ENCODE measurements at places on chromosomes 1 and 21. TPM values are rescaled to one million over a fixed set of nuclear protein-coding genes. Genes with fewer than 3 reads are reported as not detected.

DNA sequence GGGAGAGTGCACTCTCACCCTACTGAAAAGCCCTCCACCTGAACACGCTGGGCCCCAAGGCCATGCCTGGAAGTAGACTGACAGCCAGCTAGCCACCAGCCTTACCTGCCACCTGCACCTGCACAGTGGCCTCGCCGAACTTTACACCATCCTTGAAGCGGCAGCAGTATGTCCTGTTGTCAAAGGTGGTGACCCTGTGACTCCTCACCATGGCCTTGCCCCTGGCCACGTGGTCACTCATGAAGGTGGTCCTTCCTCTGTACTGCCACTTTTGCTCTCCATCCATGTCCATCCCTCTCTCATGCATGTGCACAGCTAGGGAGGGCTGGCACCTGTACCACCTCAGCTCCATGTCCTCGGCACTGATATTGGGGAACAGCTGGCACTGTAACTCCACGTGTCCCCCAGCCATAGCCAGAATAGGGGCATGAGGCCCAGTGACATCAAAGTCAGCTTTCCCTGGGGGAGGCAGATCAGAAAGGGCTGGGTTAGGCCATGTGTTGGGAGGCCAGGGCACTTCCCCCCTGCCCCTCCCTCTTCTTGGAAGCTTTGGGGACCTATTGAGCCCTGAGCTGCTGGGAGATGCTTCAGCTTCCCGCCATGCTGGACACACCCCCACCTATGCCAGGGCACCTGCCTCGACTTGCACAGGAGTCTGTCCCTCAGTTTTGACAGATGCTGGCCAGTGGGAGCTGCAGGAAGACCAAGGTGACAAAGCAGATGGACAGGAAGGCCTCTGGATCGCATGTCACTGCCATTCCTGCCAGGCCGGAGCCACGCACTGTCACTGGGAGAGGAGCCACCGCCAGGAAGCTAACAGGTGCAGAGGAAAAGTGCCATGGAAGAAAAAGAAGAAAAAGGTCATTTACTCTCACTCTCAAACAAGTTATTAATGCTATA lies 24.6 kb downstream of the RNF187 start:
- DNase-seq = peak; percentile 27

GRCh38 chr1:2999138-2999537 lies 22.1 kb upstream of the ACTRT2 start:
- DNase-seq = no peak

GCSAML gene
- not detected for polyA plus RNA-seq

DNA sequence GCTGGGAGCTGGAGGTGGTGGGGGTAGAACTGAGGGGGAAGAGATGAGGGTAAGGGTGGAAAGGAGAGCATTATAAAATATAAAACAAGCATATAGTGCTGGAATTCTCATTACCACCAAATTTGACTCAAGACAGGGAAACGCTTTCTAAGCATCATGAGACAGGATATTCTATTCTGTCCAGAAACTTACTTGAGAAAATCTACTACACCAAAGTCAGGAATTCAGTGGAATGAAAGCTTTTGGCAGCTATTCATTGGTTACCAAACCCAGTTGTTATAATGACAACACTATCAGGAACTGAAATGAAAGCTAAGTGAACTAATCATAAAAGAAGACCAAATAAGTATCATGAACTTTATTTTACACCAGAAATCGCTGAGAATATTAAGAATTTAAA lies 14.5 kb downstream of the AIDA start:
- DNase-seq = no peak

DNA sequence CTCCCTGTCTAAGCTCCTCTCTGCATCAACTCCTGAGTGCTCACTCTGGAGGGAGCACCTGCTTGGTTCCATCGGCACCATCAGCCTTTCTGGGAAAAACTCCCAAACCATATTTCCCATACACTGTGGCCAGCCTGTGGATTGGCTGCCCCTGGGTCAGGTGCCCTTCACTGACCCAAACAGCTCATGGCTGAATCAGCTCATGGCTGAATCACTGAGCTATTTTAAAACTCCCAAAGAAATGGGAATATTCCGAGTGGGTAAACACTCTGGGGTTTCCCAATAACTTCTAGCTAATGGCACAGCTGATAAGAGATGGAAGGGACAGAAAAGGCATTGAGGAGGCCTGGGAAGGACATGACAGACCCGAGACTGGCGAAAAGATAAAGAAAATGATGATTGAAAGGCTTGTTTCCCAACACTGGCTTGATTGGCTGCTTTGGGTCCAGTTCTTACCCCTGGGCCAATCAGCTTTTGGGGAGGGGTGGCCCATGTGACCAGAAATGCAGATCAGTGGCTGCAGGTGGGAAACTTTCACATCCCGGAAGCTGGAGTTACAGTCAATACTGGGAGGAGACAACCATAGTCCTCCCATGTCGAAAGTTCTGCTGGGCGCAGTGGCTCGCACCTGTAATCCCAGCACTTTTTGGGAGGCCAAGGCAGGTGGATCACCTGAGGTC lies 37.3 kb upstream of the KAZN start:
- DNase-seq = no peak

GRCh38 chr1:66217021-66217420 lies 316.9 kb upstream of the SGIP1 start:
- no peak for DNase-seq

- DNase-seq = no peak
These were observed 369.7 kb downstream of the DPYD start for GRCh38 chr1:97551113-97551512.

DNA sequence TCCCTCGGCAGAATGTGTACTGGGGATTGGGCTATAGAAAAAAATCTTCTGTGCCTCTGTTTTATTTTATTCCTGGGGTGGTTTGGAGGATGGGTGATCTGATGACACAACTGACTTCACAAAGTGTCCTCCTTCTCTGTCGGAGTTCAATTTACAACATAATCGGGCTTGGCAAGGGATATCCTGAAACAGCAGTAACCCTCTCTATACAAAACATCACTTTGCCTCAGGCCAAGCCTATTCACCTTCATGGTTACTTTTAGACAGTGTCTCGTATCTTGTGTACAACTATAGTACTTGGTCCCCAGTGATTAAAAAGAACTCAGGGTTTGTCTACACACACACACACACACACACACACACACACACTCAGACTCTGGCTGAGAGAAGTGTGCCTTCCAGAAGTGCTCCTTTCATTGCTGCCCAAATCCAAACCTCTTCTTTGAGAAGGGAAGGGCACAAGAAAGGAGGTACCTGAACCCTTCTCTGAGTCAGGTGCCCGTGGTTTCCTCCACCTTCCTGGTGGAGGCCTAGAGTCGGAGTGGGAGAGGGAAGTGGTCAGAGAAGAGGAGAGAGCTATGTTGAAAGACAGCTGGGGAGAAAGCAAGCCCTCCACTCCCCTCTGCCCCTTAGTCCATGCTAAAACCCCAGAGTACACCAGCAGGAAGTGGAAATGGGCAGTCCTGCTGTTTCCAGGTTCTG lies 62.4 kb upstream of the POU2F1 start:
- no peak for DNase-seq

NPR1 gene
- 3.6 TPM for polyA plus RNA-seq

KRTAP11-1 gene
- not detected for polyA plus RNA-seq

- no peak for DNase-seq
These were observed 852 bp downstream of the FAAH start for GRCh38 chr1:46394872-46395465.

MX2 gene
- polyA plus RNA-seq = 34.6 TPM

- DNase-seq = no peak
These were observed 103.7 kb downstream of the HS2ST1 start for GRCh38 chr1:87017998-87018672.

DNA sequence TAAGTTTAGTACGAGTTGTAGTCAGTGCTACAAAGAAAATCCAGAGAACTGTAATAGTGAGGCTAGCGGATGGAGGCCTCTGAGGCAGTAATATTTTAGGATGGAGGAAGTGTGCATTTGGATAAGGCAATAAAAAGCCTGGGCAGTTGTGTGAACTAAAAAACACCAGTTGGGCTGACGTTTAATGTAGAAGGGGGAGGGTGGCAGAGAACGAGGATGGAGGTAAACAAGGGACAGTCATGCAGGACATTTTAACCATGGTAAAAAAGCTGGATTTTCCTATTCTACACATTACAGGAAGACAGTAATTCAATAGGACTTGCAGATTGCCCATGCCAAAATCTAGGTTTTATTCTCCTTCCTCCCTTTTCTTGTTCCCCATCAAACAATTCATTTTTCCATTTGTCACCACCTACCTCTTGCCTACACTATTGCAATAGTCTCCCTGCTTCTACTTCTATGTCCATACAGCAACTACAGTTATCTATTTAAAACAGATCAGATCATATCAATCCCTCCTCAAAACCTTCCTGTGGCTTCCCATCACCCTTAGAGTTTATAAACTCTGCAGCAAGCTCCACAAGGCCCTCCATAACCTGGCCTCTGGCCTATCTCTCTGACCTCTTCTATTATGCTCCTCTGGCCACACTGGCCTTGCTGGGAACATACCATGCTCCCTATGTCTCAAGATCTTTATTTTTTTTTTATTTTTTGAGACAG lies 27.7 kb downstream of the ERO1B start:
- DNase-seq = no peak

- DNase-seq = no peak
These were observed 137.4 kb downstream of the KAZN start for GRCh38 chr1:14735841-14736240.

TTC22 gene
- polyA plus RNA-seq = 1.9 TPM

DNA sequence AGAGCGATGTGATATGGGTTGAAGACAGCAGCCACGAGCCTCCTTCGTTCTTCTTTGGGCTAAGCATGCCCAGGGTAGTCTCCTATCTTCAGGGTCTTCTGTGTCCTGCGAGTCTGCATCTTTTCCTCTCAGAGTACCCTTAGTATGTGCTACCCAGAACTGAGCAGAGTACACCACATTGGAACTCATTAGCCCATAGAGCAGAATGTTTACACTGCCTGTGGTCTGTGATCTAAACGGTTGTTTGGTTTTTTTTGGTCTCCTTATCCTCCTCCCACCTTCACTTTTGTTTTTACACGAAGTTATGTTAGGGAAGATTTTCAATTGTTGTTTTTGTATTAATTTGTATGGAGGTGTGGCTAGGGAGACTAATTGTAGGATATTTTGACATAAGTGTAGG lies 126.4 kb downstream of the NEK7 start:
- no peak for DNase-seq

DNA sequence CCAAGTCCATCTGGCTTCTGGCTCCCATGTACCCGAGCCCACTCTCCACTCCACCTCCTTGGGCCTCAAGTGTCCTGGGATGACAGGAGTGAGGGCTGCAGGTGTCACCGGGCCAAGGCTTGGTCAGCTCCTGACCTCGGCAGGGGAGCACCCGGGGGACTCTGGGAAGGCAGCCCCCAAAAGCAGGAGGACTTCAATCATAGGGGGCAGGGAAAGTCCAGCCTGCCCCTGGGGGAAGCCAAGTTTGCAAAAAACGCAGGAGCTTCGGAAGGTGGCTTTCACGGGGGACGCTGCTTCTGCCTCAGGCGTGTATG lies 56.8 kb downstream of the KCNAB2 start:
- DNase-seq = peak; percentile 55

- DNase-seq = no peak
These were observed 567.3 kb upstream of the ADAMTS5 start for GRCh38 chr21:27534206-27534605.

PDPN gene
- 0.32 TPM for polyA plus RNA-seq

DNA sequence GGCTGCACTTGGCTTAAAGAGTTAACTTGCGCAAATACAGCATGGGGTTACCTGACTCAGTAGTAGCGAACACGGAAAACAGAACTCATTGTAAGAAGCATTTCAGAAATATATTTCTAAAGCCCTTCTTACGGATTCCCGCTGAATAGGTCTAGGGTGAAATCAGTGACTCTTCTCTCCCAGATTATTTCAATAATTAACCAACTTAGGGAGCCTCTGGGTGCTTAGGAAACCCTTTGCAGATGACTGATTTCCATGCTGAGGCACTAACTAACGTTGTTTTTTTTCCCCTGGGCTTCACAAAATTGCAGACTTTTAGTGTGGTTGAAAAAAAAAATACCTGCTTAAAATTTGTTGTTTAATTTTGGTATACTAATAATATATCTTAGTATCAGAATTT lies 40.3 kb downstream of the BTG3 start:
- no peak for DNase-seq
